ENCODE measurements at places on chromosomes 4 and X.

DNA sequence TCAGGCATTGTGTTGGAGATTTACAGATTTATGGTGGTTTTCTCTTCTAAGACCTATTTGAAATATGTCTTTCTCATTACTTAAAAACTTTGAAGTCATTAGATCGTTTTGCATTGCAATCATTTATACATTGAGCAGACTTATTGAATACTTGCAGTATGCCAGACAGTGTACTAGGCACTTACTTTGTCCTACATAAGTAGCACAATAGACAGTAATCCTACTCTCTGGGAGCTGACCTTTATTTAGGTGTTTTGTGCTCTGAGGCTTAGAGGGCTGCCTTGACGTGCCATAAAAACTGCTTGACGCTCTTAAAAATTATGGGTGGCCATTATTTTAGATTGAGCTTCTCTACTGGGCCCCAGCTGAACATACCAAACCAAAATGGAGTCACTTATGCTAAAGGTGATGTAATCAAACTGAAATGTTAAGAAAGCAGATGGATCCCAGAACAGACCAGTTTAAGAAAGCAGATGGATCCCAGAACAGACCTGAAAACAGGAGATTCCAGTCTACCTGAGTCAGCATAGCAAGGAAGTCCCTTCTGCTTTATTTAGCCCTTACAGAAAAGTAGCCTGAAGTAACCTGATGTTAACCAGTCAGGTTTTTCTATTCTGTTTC, 42.4 kb downstream of the PTTG2 start:
- DNase-seq: no peak

DNA sequence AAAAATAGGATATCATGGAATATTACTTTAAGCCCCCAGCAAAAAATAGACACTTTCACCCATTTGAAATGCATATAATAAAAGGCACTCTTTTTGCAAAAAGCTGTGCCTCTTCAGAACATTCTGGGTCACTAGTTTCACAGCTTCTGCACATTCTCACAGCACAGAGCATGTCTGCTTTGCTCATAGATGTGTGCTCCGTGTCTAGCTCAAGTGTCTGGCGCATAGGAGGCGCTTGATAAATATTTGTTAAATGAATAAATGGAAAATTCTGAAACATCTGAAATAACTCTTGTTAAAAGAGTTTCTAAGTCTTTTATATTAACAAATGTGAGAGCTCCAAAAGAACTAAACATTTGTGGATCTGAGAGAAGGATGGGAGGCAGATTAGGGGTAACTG, 275.2 kb downstream of the PTTG2 start:
- DNase-seq: no peak

- no peak for DNase-seq
These were observed 41.9 kb downstream of the HADH start for GRCh38 chr4:108031427-108032083.

DNA sequence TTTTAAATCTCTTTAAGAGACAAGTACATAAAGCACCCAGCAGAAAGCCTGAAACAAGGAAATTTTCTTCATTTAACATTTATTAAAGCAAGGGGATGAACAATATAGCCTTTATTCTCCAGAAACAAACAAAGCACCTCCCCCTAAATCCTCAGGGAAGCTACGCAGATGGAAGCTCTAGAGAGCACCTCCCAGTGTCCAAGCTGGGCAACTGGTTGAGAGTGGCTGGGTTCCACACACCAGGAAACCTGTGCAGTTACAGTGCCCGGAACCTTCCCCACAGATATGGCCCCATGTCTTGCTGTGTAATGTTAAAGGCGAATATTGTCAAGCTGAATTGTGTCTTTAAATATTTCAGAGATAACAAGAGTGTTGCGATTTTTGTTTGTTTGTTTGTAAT, 8.9 kb upstream of the TRIML1 start:
- DNase-seq: no peak

DNA sequence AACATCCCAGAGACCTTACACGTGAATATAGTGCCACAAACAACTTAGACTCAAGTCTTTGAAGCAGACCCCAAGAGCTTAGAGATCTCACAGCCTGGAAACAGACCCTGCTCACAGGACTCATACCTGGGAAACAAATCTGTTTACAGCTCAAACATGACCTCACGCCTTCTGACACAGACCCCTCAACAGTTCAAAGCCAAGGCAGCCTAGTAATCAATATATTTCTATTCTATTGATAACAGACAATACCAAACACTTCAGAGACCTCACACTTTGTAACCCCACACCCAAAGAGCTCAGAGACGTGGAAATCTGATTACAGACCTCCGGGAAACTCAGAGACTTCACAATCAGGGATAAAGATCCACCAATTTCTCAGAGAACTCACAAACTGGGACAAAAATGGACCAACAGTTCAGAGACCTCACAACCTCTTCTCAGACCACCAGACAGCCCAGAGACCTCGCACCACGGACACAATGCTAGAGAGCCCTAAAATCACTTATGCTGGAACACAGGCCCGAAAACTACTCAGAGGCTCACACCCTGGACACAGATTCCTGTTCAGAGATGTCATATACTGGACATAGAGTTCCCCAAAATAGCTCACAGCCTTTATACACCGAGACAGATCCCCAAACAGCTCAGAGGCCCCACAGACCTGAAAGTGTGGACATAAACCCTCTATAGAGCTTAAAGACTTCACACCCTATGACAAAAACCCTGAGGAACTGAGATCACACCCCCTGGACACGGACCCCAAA, 14.8 kb downstream of the SUV39H1 start:
- no peak for DNase-seq

GRCh38 chr4:11618666-11619282, 190.1 kb upstream of the HS3ST1 start:
- no peak for DNase-seq

DNA sequence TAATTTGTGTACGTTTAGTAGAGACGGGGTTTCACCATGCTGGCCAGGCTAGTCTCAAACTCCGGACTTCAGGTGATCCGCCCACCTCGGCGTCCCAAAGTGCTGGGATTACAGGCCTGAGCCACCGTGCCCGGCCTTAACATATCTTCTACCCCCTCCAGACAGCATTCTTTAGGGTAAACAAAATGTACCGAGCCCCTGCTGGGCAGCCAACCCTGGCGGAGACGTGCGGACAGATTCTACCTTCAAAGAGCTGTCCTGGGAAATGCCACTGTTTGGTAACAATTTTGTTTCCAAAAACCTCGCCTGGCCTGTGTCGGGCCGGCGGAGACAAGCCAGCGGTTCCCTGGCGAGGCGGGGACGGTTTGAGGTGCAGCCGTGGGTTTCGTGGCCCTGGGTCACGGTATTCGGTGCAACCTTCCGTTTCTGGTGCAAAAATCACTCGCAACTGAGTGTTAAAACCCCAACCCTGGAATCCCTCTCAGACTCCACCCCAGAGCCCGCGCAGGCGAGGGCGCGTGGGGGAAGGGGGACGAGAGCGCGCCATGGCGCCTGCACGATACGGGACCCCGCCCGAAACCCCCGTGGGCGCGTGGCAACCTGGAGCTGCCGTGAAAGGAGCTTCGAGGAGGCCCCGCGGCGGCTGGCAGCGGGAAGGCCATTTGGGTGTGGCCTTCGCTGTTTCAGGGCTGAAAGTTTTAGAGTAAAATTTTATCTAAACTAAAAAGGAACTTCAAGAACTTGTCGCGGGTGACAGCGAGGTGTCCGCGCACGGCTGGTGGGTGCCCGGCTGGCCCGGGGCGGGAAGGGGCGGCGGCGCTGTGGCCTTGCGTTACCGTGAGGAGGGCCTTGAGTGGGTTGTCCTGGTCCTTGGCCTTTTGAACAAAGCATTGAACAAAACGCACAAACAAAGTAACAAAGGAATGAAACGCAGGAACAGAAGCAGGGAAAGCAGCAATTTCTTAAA, 17.0 kb downstream of the MRFAP1 start:
- DNase-seq: no peak

GRCh38 chr4:47597696-47598095, 112.6 kb downstream of the ATP10D start:
- no peak for DNase-seq

DNA sequence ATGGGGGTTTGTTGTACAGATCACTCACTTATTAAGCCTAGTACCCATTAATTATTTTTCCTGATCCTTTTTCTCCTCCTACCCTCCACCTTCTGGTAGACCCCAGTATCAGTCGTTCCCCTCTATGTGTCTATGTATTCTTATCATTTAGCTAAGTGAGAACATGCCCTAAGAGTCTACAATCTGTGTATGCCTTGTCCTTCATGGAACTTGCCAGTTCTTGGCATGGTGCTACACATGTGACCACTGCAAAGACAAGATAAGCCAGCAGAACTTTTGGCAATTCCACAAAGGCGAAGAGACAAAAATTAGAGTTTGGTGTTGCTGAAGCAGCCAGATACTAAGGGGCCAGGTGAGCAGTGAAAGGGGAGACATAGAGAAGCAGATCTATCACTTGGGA, 101.3 kb downstream of the CORIN start:
- DNase-seq: no peak

DNA sequence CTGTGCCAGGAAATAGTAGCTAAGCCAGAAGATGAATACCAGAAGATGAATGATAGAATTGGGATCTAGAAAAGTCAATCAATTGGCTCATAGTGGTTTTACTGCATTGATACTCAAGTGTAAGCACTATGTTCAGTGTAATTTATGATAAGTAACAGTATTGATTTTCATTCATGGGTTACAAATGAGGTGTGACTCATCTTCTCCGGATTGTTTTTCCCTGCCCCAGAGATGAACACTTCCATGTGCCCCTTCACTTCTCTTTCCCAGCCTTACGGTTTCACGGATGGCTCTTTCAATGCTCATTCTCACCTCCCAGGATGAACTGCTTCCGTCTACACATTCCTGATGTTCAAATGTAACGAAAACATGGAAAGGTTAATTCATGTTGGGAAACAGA, 9.8 kb upstream of the GUCY1B1 start:
- no peak for DNase-seq

- no peak for DNase-seq
These were observed 99.8 kb downstream of the PPP1R2C start for GRCh38 chrX:42678133-42678532.

GRCh38 chr4:39568805-39569204, 41.6 kb upstream of the UGDH start:
- DNase-seq: no peak

DNA sequence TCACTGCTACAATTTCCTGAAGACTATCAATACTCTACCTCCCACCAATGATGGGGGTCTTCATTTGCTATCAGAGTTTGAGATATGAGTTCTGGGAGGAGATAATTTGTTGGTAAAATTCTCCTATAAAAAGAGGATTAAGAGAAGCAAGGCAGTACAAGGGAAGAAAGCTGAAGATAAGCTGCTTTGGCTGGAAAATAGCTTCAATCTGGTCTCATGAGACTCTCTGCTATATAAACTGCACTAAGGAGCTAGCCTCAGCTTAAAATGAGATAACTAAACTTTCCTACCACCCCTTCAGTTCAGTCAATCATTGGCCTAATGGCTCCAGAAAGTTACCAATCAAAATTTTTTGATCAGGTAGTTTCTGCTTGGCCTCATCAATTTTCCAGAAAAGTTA, 2105.0 kb downstream of the ARAP2 start:
- DNase-seq: no peak

GRCh38 chrX:41887691-41888090, 35.7 kb downstream of the CASK start:
- no peak for DNase-seq

DNA sequence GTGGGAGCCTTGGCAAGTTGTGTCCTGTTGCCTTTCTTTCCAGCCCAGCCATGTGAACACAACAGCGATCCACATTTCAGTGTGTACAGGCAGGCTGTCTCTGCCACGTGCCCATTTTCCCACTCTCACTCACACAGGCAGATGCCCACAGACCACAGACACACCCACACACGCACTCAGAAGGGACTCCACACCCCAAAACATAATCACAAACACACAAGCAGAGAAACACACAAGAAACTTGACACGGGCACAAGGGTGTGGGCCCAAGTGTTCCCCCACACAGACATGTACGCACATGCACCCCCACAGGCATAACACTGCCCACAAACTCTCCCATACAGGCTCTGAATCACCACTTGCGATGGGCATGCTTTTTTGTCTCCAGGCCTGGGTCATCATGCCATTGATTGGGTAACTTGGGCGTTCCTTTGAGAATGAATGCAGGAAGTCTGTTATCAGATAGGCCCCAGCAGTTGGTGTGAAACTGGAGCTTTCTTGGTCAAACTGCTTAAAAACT, 84.3 kb downstream of the NBDY start:
- no peak for DNase-seq

Measured in head of caudate nucleus (tissue), 42 donors.